ENCODE measurements at places on chromosomes 2 and 18.

- H3K27me3 ChIP-seq, result peaks cover 4% of the 10 kb centered on the region
- H3K27ac ChIP-seq, result no peak overlapping the region
- H3K36me3 ChIP-seq, result peaks cover 3% of the 10 kb centered on the region
- H3K4me1 ChIP-seq, result no peaks in the 10 kb centered on the region
- DNase-seq, result no peak
- no peak overlapping the region for H3K4me3 ChIP-seq
These were observed 175.3 kb upstream of the SIX3 start for GRCh38 chr2:44766220-44766619.

DNA sequence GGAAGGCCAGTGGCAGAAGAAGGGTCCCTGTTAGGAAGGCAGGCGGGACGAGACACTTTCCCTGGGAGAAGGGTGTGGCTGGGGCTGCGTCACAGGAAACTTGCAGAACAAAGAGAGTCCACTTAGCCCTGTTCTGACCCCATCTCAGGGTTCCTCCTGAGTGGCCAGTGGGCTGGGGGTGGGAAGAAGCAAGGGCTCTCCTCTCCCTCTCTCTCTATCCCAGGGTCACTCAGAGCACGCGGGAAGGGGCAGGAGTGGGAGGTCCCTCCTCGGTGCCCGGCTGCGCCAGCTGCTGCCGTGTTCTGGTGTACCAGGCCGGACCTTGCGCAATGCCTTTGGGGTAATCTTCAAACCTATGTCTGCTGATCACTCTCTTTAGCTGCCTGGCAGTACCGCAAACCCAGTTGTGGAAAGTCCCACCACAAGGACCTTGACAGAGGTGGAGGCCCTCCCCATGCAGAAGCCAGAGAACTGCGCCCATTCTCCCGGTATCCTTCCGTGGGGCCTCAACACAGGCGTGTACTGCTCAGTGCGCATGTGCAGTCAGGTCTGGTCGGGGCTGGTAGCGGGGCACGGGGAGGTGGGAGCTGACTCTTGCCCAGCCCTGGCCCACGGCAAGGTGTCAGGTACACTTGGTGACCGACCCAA, 47.8 kb upstream of the ST3GAL5 start:
- no peak for DNase-seq
- H3K27me3 ChIP-seq, result no peaks in the 10 kb centered on the region
- peaks cover 8% of the 10 kb centered on the region for H3K4me1 ChIP-seq
- no peak overlapping the region for H3K27ac ChIP-seq
- H3K36me3 ChIP-seq, result no peaks in the 10 kb centered on the region

DNA sequence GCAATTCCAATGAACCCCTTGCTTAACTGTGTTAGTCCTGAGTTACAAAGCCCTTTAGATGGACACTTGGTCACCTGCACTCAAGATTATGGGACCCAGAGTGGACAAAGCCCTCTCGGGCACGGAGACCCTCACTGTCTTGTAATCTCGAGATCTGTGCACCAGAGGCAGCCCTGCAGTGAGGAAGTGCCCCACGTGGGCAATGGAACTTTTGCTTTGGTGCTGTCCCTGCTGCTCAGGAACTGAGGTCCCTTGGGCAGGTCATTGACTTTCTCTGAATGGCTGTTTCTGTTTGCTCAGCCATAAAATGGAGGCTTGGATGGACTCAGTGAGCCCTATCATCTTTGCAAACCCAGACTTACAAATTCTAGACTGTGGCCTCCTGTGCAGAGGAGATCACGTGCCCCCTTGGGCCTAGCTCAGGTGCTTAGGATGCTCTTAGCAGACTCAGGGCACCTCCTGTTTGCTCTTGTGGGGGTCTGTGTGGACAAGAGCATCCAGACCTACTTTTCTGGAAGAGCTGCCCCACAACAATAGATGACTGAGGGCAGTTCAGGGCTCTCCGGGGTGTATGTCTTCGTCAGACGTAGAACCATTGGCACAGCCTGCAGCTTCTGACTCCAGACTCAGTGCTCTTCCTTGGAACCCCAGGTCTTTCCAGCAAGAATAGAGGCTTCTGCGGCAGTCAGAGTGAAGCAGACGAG, 94.5 kb upstream of the HS6ST1 start:
- no peaks in the 10 kb centered on the region for H3K4me1 ChIP-seq
- no peak for DNase-seq
- no peak overlapping the region for H3K27ac ChIP-seq
- no peak overlapping the region for H3K4me3 ChIP-seq

DNA sequence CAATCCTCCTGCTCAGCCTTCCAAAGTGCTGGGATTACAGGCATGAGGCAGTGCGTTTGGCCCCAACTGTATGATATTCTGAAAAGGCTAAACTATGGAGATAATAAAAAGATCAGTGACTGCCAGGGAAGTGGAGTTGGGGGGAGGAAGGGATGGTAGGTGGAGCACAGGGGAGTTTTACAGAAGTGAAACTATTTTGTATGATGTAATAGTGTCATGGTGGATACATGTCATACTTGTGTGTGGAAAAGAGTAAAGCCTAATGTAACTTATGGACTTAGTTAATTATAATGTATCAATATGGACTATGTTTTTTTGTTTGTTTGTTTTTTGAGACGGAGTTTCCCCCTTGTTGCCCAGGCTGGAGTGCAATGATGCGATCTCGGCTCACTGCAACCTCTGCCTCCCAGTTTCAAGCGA, 2.9 kb upstream of the GGCX start:
- H3K27ac ChIP-seq, result no peak overlapping the region
- peaks cover 7% of the 10 kb centered on the region for H3K4me1 ChIP-seq
- H3K36me3 ChIP-seq, result no peaks in the 10 kb centered on the region

- no peak overlapping the region for H3K27ac ChIP-seq
- H3K4me1 ChIP-seq, result no peaks in the 10 kb centered on the region
- H3K4me3 ChIP-seq, result no peak overlapping the region
- H3K36me3 ChIP-seq, result peaks cover 60% of the 10 kb centered on the region
These were observed 39.8 kb downstream of the NDUFA10 start for GRCh38 chr2:239985356-239985755.

DNA sequence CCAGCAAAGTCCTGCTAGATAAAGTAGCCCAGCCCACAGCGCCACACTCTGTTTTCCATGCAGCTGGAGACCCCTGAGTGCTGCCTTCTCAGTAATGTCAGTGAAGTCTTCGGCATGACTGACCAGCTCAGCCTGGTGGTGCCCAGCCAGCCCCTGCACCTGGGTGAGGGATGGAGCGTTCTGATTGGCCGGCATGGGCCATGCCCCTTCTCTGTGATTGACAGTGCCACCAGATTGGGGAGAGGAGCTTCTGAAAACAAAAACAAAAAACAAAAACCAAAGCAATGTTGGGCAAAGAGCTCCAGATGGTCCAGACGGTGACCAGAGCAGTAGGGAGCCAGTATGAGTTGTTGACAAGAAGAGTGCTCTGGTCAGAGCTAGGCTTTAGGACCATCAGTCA, 122.6 kb downstream of the DYSF start:
- H3K36me3 ChIP-seq, result no peaks in the 10 kb centered on the region
- no peak overlapping the region for H3K4me3 ChIP-seq
- H3K27me3 ChIP-seq, result no peaks in the 10 kb centered on the region
- H3K4me1 ChIP-seq, result no peaks in the 10 kb centered on the region

DNA sequence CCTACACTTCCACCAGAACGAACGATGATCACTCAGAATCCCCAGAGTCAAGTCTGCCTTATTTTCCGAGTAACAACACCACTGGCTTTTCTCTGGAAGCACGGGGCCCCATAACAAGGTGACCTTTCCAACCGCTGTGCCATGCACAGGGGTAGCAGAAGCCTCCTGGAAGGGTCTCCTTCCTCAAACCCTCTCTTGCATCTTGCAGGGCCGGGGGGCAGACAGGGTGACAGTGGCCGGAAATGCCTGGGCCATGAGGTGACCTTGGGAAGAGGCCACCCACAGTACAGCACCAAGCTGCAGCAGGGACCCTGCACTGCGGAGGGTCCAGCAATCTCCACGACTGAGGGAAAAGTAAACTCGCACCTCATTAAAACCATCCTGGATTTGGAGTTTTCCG, 108.5 kb downstream of the PXDN start:
- H3K4me1 ChIP-seq, result no peaks in the 10 kb centered on the region
- H3K27ac ChIP-seq, result no peak overlapping the region
- DNase-seq, result no peak
- H3K4me3 ChIP-seq, result no peak overlapping the region

DNA sequence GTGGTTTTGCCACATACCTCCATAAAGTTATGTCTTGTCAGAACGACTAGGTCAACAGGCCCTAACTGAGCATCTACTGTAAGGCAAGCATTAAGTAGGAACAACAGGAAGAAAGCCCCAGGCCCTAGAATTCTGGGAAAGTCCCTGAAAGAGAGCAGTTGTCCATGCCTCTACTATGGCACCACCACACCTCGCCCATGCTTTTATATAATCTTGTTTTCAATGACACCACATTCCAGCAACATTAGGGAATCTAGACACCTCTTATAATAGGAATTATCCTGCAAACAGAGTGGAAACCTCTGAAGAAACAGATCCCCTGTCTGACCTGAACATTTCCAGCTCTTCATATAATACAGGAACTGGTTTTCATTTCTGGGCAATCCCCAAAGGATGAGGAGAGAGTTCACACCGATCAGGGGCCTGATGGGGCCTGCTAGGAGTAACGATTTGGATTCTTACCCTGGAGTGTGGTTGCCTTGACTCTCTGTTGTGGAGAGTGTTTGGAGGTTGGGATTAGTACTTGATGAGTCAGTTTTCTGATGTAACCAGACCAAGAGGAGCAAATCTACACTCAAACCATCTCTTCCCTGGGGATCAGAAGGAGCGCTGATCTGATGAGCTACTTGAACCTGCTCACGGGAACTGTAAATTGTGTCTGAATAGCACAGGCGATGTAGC, 31.9 kb upstream of the CEP68 start:
- no peak for DNase-seq
- H3K4me1 ChIP-seq, result no peaks in the 10 kb centered on the region
- H3K27me3 ChIP-seq, result no peaks in the 10 kb centered on the region
- no peak overlapping the region for H3K4me3 ChIP-seq

Data from T-cell (primary cell).